Amygdala (tissue), 56 donors: ENCODE measurements at places on chromosomes 4 and X.

GRCh38 chr4:6172093-6172926, 28.0 kb downstream of the JAKMIP1 start:
- no peak for DNase-seq

GRCh38 chr4:15682242-15683142, 865 bp downstream of the FAM200B start:
- no peak for DNase-seq

DNA sequence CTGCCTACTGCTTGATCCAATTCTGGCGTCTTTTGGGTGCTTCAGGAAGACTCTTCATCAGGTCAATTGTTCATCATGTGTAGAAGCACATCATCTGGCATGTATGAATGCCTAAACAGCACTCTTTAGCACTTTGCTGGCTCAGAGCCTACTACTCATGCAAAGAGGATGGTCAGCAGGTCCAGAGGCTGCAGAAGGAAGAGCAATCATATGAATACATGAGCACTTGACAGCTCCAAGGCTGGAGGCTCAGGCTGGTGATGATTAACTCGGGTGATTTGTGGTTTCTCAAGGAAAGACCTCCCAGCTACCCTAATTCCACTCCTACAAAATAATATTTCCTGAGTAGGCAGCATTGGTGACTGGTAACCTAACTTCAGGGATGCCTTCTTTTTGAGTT, 103.8 kb upstream of the CXCL13 start:
- no peak for DNase-seq

DNA sequence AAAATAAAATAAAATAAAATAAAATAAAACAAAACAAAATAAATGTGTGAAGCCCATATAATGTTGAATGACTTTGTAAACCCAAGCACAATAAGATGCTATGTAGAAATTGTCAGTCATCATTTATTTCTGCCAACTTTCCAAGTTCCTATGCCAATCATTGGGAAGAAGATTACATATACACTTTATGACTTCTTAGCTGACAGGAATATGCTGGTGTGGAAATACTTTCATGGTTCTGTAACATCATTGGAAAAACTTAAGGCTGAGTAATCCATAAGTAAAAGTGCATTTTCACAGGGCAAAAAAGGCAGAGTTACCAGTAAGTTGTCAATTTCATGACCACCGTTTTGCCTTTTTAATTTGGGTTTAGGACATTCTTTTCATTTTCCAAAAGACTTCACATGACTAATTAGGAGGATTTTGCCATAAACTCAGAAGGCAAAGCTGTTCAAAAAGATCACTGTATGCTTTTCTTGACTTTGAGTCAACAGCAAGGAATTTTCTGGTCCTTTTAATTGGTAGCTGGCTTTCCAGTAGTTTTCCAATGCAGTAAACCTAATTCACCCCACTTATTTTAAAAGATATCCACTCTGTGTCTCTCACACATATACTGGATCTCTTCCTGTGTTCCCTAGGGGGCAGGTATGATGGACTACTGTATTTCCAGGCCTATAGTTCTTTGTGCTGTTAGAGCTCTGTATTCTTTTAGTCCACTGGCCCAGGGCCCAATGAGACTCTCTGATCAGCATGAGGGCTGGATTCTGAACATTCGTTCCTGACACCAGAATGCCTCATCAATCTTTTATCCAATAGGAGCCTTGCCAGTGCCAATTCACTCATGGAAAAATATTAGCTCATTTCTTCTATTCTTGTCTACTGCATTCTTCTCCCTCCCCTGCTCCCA, 26.2 kb upstream of the SCRG1 start:
- no peak for DNase-seq

- no peak for DNase-seq
Measured at GRCh38 chr4:183118585-183118984, 19.5 kb downstream of the WWC2 start.

DNA sequence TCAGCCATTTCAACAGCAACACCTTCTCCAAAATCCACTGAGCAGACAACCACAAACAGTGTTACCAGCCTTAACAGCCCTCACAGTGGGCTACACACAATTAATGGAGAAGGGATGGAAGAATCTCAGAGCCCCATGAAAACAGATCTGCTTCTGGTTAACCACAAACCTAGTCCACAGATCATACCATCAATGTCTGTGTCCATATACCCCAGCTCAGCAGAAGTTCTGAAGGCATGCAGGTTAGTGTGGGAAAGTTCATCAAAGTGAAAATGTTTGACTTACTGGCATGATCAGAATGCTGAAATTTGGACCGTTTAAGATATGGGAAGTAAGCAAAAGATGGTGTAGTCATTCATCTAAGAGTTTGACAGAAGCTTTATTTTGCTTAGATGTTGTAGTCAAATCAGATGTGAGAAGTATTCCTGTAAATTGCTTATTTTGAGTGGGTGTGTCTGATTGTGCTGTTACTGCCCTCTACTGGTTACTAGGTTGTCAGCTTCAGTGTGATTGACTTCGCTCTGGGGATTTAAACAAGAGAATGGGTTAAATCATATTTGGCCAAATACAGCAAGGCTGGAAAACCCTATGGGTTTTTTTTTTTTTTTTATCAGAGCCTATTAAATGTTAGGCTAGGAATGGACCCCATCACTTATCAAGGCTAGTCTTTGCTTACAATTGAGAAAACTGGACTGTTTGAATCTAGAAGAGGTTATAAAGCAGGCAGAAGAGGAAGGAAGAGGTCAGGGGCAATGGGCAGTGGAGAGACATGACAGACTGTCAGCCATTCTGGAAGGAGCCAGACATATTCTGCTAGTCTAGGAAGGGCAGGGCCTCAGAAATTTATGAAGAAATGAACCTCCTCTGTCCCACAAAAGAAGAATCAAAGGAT, 130.3 kb downstream of the DIPK2B start:
- DNase-seq: no peak

DNA sequence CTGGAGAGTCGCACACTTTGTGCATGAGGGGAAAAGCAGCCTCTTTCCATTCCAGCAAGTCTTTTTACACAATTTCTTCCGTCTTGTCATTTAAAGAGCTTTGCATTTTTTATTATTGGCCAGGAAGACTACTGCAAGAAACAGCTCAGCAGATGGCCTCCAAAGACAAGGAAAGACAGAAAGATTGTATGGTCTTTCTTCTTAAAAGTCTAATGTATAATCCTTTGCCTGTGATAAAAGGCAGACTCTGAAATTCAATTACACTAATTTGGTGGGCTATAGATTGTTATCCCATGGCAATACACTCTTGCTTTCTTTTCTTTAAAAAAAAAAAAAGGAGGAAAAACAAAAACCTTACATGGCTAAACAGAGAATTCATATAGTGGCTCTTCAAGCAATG, 5.9 kb downstream of the CAPN6 start:
- DNase-seq: no peak

- no peak for DNase-seq
Measured at GRCh38 chr4:93317561-93317960, 511.0 kb upstream of the ATOH1 start.

DNA sequence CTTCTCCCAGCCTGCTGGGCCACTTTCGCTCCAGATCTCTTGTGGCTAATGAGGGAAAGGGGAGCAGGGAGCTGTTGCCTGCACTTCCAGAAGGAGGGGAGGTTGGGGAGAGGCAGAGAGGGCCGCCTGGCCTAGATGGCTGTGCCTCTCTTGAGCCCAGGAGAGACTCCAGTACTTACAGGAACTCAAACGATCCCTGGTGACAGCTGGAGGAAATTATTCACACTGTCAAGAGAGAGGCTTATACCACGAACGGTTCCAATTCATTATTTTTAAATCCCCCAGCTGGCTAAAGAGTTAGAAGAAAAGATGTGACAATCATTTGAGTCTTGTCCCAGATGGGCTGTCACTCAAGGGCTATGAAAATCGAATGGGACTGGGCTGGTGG, 96.1 kb downstream of the PHKA2 start:
- no peak for DNase-seq

- DNase-seq: no peak
Measured at GRCh38 chr4:38734911-38735310, 47.9 kb downstream of the TLR10 start.

DNA sequence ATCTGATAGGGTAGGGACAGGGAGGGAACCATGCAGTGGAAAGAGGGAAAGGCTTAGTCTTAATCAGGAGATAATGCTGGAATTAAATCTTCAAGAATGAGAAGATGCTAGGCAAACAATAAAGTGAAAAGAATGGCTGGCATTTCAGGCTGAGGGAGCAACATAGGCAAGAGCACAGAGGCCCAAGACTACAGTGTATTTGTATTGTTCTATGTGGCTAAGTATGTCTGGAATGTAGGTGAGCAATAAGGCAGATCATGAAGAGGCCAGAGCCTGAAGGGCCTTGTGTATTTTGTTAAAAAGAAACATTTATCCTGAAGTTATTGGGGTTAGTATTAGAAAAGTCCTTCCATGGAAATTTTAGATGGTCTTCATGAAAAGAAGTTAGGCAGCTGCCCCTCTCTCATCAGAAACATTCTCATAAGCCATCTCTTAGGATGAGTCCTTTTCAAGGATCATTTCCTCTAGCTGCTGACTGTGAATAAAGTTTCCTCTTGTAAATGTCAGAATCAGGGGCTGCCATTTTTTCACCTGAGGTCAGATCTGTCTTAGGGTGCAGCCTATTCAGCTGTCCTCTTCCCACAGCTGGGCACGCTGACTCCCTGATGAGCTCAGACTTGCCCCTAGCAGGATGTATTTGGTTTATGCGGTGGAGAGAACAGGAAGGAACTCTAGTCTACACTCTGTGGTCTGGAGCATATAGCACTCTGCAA, 46.3 kb downstream of the ATP10D start:
- no peak for DNase-seq

DNA sequence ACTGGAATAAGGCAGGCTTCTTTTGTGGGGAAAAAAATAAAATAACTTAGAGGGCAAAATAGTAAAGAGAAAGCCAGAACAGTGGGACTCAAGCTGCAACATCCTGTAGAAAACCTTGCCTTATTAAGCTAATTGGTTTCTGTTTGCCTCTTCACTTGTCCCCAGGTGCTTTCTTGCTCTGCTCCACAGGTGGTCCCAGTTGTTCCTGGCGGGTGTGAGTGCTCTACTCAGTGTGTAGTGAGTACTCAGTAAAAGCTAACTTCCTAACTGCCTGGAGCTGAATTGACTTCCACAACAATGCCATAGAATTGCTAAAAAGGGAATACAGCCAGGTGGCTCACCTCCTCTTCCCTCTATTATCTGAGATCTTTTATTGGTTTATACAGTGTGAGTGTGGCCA, 930.2 kb downstream of the C4orf33 start:
- no peak for DNase-seq

- no peak for DNase-seq
Measured at GRCh38 chrX:24839331-24839730, 145.6 kb downstream of the POLA1 start.

DNA sequence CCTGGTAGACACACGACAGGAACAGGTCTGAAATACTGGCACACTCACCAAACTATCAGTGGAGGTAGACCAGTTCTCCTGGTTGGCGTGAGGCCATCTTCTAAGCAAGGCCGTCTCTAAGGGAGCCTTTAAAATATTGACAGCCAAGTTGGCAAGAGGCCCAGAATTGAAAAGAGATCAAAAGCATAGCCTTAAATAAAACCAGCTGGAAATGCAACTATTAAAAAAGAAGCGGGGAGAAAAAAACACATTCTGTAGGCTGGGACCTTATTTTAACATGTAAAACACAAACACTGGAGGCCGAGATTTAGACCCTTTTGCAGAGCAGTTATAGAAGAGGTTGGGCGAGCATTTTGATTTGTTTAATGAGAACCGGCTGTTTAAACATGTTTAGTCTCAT, 233.0 kb upstream of the CLNK start:
- no peak for DNase-seq

DNA sequence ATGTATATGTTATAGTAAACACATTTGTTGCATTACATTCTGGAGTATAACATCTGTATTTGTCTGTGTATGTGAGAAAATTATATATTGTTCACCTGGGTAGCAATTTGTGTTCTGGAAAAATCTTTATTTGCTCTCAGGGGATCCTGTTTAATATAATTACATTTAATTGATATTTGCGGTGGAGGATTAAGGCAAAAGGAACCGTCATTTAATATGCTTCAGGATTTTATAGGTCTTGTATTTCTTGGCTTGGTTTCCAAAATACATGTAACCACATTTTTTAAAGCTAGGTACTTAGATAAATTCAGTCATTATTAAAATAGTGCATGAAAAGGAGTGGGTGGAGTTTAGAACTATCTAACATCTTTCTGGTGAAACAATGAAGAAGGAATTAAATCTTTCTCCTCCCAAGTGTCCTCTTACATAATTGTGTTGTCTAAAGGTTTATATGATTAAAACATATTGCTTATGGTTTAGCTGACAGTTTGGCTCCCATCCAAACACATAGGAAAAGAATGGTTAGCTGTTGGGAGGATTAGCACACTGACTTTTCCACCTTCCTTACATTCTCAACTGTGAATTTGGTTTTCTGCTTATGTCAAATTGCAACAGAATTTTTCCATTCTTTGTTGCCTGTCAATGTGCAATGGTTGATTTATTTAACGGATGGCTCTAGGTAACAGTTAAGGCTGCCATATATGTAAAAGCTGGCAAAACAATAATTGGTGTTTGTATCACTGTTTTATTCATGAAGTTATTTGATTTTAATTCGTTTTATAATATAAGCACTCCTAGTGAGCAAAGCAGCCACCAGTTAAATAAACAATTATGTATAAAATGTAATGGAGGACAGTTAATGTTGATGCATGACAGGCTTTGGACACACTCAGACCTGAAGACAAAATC, 250.8 kb upstream of the SFRP2 start:
- no peak for DNase-seq

DNA sequence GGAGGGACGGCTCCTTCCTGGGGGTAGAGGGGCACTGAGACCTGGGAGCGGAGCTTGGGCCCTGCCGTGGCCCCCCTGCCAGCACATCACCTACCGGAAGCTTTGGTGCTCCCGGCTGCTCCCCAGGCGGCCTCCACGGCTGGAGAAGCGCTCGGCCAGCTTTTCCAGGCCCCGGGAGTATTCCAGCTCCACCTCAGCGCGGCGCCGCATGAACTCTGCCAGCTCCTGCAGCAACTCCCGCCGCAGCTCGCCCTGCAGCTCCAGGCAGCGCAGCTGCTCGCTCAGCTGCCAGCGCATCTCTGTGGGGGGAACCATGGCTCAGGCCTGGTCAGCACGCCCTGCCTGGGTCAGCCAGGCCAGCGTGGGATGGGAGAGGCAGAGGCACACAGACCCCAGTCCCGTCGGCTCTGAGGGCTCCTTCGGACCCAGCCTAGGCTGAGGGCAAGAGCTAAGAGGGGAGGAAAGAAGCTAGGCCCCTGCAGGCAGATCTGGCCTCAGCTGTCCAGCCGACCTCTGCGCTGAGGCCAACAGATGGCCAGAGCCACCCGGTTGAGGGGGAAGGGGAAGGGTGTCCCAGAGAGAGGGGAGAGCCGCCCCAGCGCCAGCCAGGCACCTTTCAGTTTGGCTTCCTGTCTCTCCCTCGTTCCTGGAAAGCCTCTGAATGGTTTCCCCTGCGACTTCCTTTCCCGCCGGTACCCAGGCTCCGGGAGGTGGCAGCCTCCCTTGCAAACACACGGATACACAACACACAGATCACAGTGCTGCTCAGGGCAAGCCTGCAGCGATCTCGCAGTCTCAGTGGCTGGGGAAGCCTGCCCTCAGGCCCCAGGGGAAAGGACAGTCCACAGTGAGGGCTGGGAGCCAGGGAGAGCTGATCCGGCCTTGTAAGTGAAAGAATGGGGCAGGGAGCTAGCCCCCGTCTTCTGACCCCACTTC, 4.3 kb downstream of the ARHGAP4 start:
- no peak for DNase-seq

GRCh38 chrX:10326578-10326977, 169.8 kb downstream of the CLCN4 start:
- no peak for DNase-seq
